WTC11 (cell line): ENCODE measurements at places on chromosomes 6 and 20. TPM values are rescaled to one million over a fixed set of nuclear protein-coding genes. Genes with fewer than 3 reads are reported as not detected.

The PNLDC1 gene
- total RNA-seq: 0.16 to 0.39 TPM (median 0.34 TPM) in 3 replicates

The BPIFB2 gene
- total RNA-seq: 0.09 TPM in 3 replicates

The TGM3 gene
- total RNA-seq: 0.07 to 0.11 TPM in 2 of 3 replicates, not detected in the other

The PRKN gene
- 0.59 to 1.0 TPM (median 1.0 TPM) in 3 replicates for total RNA-seq

The SYCP2 gene
- total RNA-seq: 0.31 to 0.69 TPM (median 0.55 TPM) in 3 replicates

The MUCL3 gene
- total RNA-seq: 0.15 to 0.21 TPM (median 0.18 TPM) in 3 replicates

The GTPBP2 gene
- total RNA-seq: 61.1 to 76.4 TPM (median 63.4 TPM) in 3 replicates

The SLCO4A1 gene
- 15.2 to 19.9 TPM (median 18.5 TPM) in 3 replicates for total RNA-seq
